B cell (primary cell): ENCODE measurements at places on chromosomes 12 and 14. TPM values are rescaled to one million over a fixed set of nuclear protein-coding genes. Genes with fewer than 3 reads are reported as not detected.

- peak; percentile 63 for DNase-seq
Observed at GRCh38 chr14:61280526-61281185, 482 bp downstream of the TMEM30B start.

DNA sequence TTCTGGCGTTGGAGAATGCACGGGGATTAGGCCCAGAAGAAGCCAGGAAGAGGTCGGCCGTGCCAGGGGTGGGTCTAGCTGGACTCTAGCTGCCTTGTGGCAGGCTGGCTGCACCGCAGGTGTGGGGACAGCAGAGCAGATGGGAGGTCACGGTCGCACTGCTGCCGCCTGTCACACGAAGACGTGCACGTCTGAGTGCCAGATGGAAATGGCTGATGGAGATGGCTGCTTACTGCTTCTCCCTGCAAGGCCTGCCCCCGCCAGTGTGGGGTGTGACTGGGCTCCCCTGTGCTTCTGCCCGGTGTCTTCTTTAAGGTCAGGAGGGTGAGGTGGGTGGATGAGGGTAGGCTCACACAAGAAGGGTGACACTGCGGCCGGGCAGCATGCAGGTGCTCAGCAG is 79.0 kb downstream of the MOK start:
- DNase-seq = no peak

GRCh38 chr14:74525361-74525851 is 31.8 kb downstream of the ISCA2 start:
- no peak for DNase-seq

DNA sequence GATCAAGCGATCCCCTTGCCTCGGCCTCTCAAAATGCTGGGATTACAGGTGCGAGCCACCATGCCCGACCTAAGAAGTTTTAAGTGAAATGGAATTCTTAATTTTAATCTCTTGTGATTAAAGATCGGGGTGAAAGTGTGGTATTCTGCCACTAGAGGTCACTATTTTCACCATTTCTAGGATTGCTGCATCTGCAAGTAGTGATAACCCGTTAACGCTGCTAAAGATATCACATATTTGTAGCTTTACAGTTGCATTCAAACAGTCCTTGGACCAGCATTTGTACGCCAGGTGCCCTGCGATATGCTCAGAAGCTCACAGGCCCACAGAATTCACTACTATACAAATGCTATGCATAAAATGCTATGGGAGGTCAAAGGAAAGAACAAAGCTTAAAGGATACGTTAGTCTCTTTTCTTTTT is 19.3 kb downstream of the CCDC62 start:
- peak; percentile 76 for DNase-seq

DNA sequence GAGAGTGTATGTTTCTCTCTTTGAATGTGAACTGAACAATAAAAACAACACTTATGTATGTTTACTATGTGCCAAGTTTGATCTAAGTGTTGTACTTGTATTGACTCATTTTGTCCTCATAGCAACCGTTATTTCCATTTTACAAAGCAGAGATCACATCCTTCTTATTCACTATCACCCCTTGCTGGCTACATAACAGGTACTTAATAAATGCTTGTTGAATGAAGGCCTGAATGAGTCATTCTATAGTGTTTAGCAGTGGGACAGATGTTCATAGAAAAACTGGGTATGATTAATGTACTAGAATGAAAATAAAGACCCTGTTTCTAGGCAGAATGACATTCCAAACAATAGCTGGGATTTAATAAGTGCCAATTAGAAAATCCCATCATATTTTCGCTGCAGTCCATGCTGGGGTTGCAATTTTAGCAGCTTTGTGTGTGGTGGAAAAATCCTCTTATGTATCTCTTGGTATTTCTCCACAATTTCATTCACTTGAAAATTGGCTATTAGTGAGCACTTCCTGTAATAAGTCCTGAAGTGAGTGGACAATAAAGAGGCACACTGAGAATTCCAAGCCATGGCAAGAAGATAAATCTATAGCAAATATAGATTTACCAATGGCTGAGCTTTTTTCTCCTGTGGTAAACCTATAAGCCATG is 86.0 kb downstream of the FAR2 start:
- no peak for DNase-seq

SYT1 gene
- 0.16 and 0.60 TPM in 2 replicates for polyA plus RNA-seq

IKBIP gene
- 1.7 and 3.1 TPM in 2 replicates for polyA plus RNA-seq
